ENCODE measurements at places on chromosomes 5 and 9.

DNA sequence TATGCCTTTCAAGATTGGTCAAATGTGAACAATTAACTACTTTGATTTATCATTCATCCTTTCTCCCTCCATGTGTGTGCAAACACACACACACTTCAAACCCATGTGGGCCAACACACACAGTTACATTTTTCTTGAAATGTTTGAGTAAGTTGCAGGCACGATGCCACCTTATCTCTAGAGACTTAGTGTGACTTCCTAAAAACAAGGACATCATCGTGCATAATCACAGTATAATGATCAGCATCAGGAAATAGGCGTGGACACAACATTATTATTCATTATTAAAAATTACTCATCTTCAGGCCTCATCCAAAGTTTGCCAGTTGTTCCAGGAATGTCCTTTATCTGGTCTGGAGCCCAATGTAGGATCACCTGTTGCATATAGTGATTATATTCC lies 209.5 kb downstream of the GNA14 start:
- no peak for DNase-seq

DNA sequence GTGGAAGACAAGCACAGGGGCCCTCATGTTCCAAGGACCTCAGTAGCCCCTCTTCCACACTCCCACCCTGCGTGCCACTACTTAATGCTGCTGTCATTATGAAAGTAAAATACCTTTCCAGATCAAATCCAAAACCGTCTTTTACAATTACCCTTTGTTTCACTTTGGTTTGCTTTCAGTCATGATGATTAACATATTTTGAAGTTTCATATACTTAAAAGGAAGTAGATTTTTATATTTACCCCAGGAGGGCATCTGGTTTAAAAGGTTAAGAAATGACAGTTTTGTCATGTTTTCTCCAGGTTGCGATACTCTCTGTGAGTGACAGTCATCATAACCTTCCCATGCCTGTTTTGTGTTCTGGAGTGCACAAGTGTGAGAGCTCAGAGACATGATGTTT lies 13.5 kb upstream of the MAP1B start:
- no peak for DNase-seq

- DNase-seq, result no peak
Observed at GRCh38 chr9:136901516-136902258, 15.4 kb downstream of the TRAF2 start.

- DNase-seq, result no peak
Observed at GRCh38 chr5:117131876-117132275, 557.3 kb upstream of the SEMA6A start.

DNA sequence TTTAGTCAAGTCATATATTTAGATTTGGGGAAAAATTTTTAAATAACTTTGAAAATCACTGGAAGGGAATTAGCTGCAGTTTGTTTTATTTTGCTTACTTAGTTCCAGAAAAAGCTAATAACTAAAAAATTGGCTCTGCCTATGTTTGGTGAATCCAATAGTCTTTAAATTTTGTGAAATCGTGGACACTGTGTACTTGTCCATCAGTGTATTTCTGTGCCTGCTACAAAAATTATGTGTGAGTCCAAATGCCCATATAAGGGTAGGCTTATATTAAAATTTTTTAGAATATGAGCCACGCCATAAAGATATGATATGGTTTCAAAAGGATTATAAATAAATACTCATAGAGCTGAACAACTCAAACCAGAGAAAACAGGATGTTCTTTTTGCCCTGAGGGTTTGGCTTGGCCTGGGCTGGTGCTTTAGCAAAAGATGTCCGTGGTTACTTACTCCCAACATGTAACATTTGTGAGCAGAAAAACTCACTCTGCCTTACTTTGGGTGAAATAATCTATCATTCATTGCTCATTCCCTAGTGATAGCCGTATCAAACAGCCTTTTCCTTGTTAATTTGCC lies 133.2 kb upstream of the PRLR start:
- no peak for DNase-seq

GRCh38 chr5:160441311-160441781 lies 19.7 kb downstream of the PTTG1 start:
- DNase-seq, result no peak

GRCh38 chr9:95277509-95277908 lies 40.0 kb downstream of the FANCC start:
- no peak for DNase-seq

DNA sequence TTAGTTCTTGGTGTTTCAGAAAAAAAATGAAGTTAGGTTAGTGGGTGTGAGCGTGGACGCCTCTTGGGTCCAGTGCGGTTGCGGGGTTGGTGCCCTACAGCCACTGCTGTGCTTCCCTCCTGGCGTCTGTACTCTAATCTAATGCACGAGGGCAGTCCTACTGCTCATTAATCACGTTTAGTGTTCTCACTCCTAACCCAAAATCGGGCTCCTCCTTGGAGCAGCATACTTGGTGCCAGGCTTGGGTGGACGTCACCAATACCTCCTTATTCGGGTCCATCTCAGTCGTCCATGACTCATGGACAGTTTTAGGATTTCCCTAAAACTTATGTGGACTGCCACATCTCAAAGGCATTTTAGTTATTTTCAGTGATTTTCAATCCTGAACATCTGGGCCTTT lies 41.6 kb downstream of the TRIO start:
- DNase-seq, result no peak

GRCh38 chr5:146098047-146098446 lies 7.3 kb downstream of the PLAC8L1 start:
- no peak for DNase-seq

- no peak for DNase-seq
Observed at GRCh38 chr5:18653216-18653752, 1019.0 kb downstream of the TAF11L14 start.

- DNase-seq, result no peak
Observed at GRCh38 chr5:24510523-24510988, 134.2 kb downstream of the CDH10 start.

GRCh38 chr9:133955821-133956411 lies 36.2 kb downstream of the VAV2 start:
- no peak for DNase-seq

- DNase-seq, result no peak
Observed at GRCh38 chr9:89412951-89413350, 85.0 kb downstream of the SEMA4D start.

DNA sequence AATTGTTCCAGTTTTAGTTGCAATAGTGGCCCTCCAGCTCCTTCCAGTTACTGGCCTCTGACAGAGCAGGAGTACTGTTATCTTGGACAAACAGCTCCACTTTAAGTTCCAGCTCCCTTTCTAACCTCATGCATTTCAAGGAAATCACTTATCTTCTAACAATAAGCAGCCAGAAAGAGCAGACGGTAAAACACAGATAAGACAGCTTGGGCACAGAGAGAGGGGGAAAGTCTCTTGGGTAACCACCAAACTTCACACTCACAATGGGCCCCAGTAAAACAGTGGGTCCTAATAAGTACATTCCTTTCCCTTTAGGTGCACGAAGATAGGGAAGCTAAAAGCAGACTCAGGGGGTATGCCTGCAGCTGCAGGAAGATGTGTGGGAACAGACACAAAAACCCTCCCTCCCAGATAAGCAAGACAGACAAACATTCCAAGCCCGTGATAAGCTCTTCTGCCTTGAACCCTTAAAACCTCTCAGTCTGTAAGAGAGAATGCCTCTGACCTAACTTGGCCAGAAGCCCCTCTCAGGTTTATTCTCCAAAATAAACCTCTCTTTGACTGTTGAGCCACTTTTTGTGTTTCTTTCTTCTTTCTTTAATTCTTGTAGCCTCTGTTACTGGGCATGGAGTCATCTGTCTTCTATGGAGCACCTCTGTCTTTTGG lies 30.8 kb downstream of the OR1J1 start:
- no peak for DNase-seq

GRCh38 chr5:152406082-152406481 lies 1.0 kb upstream of the NMUR2 start:
- no peak for DNase-seq

DNA sequence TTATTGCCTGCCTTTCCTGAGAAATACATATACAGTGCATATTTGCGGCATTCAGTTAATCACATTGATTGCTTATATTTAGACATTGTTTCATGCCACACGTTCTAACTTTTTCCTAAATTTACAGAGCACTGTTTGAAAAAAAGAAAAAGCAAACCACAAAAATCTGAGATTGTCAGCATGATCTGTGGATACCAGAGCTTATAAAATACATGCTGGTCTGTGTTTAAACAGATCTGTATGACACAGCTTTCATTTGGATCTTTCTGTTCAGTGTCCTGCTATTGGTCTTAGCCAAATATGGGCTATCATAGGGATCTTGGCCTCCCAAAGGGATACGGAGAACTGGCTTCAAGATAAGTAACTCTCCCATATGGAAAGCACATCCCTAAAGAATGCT lies 20.2 kb downstream of the ALDH1A1 start:
- DNase-seq, result no peak

DNA sequence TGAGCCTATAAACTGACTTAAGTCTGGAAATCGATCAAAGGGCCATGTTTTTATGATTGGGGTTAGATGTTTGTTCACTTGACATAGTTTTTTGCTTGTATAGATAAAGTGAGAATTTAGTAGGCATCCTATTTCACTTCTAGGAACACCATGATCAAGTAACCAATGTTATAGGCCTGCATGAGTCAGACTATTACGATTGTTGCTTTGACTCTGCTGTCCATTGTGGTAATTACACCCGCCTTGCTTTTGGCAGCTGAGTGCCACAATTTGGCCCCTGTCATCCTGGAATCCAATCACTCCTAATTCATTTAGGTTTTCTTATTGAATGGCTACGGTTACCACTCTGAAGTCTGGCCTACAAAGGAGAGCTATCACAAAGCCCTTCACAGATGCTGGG lies 67.8 kb upstream of the IL33 start:
- DNase-seq, result no peak

DNA sequence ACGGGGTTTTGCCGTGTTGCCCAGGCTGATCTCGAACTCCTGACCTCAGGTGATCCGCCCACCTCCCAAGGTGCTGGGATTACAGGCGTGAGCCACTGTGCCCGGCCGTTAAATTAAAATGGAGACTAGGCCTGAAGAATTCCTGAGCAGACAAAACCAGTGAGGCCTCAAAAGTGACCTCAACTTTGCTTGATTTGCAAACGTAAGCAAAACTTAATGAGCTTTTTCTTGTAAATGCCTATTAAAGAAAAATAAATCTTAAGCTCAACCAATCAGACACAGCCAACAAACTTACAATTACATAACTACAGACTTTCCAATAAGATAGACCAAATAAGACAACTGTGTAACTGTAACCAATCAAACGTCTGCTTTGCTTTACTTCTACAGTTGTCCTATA lies 111.3 kb upstream of the SEMA6A start:
- DNase-seq, result no peak

GRCh38 chr5:20556115-20556763 lies 568.2 kb upstream of the CDH18 start:
- DNase-seq, result no peak

DNA sequence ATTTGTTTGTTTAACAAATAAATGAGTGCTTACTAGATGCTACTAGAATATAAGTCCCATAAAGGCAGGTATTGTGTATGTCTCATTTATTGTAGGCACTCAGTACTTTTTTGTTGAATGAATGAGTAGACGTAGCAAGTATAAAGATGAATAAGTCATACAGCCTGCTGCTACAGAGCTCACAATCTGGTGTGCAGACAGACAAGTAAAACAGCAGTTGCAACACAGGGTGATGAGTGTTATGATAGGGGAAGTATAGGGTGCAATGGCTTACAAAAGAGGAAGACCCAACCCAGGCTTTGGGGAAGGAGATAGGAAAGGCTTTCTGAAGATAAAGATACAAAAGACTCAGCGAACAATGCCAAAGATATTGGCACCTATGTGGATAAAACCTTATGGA lies 47.7 kb downstream of the SH3RF2 start:
- DNase-seq, result no peak

DNA sequence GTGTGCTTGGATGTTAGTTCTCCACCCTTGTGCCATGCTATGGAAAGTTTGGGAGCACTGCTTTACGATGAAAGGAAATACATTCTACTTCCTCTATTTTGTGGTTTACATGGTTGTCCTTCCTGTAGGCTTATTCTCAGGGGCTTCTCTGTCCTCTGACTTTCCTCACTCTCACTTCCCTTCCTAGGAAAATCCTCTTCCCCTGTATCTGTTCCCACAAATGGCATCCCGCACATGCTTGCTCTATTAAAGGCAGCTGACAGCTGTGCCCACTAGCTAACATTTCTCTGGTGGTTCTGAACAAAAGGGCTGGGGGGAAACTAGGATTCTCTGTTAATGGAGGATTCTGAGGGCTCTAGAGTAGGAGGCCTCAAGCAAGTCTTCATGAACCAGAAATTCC lies 52.4 kb downstream of the FAM170A start:
- DNase-seq, result no peak

GRCh38 chr5:39547553-39548154 lies 122.9 kb upstream of the DAB2 start:
- DNase-seq, result peak; percentile 76

GRCh38 chr9:130940693-130941576 lies 1.9 kb upstream of the FIBCD1 start:
- DNase-seq, result peak; percentile 75

GRCh38 chr5:65121880-65122436 lies 353.2 kb downstream of the CWC27 start:
- no peak for DNase-seq

GRCh38 chr9:128372188-128372641 lies 1.0 kb downstream of the URM1 start:
- DNase-seq, result no peak

- DNase-seq, result no peak
Observed at GRCh38 chr5:126988021-126988569, 42.3 kb downstream of the MARCHF3 start.

- peak; percentile 47 for DNase-seq
Observed at GRCh38 chr5:53425687-53426511, 54.5 kb upstream of the FST start.

DNA sequence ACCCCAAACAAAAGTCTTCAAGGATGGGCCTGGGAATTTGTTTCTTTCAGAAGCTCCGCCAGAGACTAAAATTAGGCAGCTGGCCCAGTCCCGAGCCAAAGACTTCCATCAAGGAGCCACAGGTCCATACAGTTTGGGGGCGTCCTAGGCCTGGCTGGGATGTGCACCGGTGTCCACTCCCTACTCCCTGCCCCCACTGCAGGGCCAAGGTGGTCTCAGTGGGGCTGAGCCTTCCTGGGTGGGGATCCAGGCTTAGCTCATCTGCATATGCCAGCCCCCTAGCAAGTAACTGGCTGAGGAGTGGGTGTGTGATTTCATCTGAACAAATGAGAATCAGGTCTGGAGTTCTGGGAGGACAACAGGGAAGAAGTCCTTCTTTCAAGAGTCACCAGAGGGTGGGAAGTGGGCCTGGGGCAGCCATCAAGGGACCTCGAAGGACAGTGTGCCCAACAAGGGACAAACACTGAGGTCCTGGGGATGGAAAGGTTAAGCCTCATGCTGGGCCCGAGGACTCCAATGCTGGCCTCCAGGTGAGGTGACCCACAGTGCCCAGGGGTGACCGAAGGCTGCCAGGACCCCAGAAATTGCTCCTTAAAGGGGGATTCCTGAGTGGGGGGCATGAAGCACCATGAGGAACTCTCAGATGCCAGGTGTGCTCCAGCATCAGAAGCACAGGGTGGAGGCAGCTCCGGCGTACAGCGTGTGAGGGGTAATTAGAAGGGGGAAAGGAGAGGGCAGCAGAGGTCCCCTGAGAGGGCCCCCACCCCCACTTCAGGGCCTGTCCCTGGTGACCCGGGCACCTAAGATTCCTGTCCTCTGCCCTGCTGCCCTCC lies 91.3 kb downstream of the ZNF354C start:
- peak; percentile 39 for DNase-seq
